ENCODE measurements at places on chromosomes 13 and 19.

DNA sequence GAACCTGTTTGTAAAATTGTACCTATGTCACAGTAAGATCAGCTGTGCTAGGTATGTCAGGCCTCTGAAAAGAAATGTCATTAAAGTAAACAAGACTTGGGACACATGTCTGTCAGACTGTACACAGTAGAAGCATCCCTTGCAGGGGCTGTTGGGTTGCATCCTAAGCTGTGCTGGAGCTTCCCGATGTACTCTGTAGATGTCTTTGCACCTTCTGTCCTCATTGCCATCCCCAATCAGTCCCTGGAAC, 48.7 kb upstream of the GPR183 start:
- no peak for DNase-seq

- no peak for DNase-seq
These were observed 1765.8 kb downstream of the SLITRK1 start for GRCh38 chr13:82116422-82116989.

GRCh38 chr13:90680826-90681225, 666.7 kb upstream of the MIR17HG start:
- DNase-seq, result no peak

DNA sequence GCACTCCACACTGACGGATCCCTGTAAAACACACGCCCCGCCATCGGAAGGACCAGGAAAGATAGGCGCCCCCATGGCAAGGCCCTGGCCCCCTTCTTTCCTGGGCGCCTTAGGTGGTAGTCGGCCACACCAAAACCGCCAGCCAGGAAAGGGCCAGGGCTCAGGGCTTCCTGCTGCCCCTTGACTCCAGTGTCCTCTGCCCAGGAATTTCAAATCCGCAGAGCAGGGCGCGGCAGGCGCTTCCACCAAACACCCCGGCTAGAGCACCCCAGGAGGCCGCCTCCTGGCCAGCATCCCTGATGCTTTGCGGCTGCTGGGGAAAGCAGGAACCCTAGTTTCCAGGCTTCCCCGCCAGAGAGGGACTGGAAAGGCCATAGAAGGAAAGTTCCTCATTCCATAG, 57.5 kb downstream of the ZNF726 start:
- DNase-seq, result no peak

DNA sequence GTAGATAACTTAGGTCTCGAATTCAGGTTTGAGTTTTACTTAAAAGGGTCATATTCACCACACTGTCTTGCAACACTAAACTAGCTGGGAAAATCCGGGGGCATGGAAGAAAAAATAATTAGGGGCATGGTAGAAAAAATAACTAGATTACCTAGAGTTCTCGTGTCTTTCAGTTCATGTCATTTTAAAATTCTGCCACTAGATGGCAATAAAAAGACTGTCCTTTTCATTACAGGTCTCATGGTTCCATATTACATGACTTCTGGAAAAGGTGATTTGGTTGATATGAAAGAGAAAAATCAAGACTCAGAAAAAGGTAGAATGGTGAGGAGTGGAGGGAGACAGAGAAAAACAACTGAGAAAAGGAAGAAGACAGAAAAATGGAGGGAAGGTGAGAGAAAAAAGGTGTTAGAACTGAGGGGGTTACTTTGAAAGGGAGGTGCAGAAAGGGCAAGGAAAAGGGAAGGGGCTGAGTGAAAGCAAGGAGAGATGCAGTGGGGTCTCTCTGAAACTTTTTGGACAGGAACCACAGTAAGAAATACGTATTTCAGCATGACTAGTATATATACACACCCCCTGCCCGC, 299.0 kb downstream of the KLF12 start:
- peak; percentile 59 for DNase-seq

DNA sequence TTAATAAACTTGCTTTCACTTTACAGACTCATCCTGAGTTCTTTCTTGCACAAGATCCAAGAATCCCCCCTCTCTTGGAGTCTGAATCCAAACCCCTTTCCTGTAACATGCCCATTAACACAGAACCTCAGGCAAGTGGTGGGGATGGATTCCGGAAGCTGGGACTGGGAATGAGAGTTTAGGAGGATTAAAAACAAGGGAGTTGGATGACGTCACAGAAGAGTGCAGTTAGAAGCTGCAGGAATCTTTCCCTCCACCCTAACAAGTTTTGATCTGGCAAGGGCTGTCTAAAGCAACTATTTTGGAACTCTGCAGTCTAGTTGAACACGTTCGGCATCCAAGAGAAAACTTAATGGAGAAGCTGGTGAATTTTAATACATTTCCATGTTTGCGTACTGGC, 48.2 kb upstream of the PEPD start:
- DNase-seq, result no peak

DNA sequence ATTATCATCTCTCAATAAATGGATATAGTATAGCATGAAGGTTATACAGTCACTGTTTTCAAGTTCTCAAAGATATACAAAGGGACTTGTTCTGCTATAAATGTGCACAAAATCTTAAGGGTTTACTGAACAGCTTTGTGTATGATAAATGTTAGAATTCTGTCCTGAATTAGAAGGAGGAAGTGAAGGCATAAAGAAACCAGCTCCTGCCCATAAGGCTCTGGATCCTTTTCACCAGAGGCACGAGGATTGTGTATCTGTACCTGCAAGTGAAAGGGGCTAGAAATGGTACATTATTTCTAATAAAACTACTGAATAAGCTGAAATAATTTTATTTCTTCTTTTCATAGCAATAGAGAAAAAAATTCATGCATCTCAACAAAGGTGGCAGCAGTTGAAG, 32.4 kb downstream of the PHF11 start:
- no peak for DNase-seq

- no peak for DNase-seq
These were observed 31.6 kb upstream of the ZNF724 start for GRCh38 chr19:23281663-23282276.

DNA sequence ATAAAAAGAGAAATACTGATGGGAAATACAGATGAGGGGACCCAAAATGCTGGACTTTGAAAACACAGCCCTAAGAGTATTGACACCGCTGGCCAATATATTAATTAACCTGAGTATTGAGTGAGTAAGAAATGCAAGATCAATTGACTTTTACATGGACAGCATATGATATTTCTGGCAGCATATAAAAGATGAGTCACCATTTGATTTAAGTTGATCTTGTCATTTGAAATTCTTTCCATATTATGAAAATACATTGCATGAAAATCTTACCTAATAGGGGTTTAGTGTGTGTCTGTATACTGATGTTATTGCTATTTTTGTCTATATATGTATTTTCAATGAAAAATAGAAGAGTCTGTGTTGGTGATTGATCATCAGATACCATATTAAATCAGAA, 619.6 kb downstream of the KCTD12 start:
- no peak for DNase-seq

DNA sequence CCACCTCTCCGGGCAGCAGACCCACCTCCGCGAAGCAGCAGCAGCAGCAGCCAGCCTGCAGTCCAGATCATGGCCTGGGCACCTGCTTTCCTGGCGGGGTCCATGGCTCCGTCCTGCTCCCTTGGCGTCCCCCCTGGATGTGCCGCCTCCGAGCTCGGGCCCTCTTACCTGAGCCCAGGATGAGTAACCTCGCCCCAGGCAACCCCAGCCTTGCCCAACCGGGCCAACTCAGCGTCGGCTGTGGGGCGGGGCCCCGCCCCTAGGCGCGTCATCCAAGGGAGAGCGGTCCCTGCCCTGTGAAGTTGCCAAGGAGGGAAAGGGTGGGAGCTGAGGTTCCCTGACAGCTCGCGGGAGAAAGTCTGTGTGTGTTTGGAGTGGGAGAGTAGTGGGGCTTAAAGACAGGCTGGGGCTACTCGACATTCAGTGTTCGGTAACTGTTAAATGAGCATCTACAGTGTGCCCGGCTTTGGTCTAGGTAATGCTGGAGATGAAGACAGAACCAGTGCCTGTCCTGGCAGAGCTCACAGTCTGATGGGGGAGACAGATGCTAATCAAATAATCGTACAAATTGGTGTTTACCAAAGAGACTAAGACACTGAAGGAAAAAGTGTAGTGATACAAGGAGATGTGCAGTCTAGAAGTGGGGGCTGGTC, at the start of gene LYPD3:
TSS of gene LYPD3 (minus strand) at position 141 of the 653 bp plus-strand sequence. CDS start at position 104, 37 bp downstream.
- no peak for DNase-seq

DNA sequence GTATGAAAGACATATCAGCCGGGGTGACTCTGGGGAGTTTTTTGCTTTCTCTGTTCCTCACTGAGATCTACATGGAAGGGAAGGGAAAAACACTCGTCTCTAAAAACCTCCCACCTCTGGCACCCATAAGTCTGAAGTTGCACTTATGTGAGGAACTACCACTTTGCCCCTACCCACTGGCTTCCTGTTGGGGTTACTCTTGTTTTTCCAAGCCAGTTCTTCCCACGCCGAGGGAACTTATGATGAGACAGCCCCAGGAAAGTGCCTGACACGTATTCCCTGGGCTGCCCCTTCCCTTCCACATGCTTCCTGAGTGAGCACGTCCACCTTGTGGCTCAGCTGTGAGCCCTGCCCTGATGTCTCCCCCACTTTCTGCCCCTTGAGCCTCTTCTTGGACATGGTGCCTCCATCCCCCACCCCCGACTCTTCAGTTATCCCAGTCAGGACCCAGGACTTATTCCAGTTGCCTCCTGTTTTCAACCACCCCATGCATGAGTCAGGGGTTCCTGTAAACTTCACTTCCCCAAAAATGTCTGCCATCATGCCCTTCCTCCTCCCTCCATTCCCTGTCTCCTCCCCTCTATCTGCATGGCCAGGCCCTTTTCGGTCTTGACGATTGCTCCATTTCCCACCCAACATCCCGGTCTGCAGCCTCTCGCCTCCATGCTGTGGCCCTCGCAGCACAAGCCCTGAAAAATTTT, 5.1 kb upstream of the SIGLEC7 start:
- peak; percentile 91 for DNase-seq

- DNase-seq, result no peak
These were observed 25.7 kb upstream of the SLC7A1 start for GRCh38 chr13:29621051-29621800.

- DNase-seq, result no peak
These were observed 5.0 kb upstream of the MTIF3 start for GRCh38 chr13:27455331-27455855.

GRCh38 chr13:99955747-99956472, 15.7 kb downstream of the ZIC5 start:
- DNase-seq, result no peak

DNA sequence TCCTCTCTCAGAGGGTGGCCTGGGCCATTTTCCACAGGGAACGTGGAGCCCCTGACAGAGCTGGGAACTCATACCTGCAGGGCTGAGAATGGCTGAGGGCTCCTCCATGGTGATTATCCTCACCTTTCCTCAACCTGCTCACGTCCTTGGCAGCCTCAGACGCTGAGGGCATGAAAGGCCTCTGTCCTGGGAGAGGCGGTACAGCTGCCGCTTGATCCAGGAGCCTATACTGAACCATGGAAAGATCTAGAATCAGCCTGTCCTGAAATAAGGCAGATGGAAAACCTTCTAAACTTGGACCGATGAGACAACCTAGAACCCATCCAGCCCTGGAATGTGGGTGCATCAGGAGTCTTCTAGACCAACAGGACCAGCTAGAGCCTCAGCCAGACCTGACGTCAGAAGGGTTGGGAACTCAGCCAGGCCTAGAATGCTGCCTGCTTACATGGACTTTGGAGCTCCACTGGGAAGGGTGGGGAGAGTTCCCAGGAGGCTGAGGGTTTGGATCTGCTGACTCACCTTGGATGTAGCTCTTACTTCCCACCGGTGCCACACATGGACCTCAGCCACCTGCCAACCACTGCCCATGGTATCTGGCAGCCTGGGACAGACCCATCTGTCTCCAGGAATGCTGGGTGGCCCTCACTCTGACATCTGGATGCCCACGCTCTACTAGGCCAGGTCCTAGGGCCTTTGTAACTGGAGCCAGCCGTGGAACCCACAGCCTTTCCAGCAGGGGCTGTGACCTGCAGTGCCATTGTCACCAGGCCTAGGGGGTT, 7.5 kb downstream of the KCTD15 start:
- DNase-seq, result no peak

DNA sequence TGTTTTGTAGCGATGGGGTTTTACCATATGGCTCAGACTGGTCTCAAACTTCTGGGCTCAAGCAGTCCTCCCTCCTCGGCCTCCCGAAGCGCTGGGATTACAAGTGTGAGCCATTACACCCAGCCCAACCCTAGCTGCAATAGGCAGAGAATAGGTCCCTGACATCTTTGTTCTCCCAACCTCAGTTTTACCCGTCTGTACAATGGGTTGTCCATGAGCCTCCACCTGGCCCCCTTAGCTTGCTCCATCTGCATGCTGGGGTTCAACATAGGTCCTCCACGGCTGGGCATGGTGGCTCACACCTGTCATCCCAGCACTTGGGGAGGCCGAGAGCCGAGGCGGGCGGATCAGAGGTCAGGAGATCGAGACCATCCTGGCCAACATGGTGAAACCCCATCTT, 14.4 kb downstream of the NFIC start:
- no peak for DNase-seq

GRCh38 chr13:97248243-97248642, 26.1 kb downstream of the MBNL2 start:
- no peak for DNase-seq

GRCh38 chr13:24218338-24218737, 57.8 kb downstream of the SPATA13 start:
- no peak for DNase-seq

GRCh38 chr13:43107780-43108179, 84.4 kb downstream of the DNAJC15 start:
- no peak for DNase-seq
